A549 treated with Mapracorat at 1 μM for 4 hours (cell line): ENCODE measurements at places on chromosomes 6 and 20. TPM values are rescaled to one million over a fixed set of nuclear protein-coding genes. Genes with fewer than 3 reads are reported as not detected.

PPP1R14C gene
- total RNA-seq, result 1.7 to 3.2 TPM (median 2.4 TPM) in 5 replicates

SLC17A3 gene
- 0.82 to 1.1 TPM (median 0.93 TPM) in 5 replicates for total RNA-seq

ATG5 gene
- total RNA-seq, result 20.9 to 26.0 TPM (median 23.1 TPM) in 5 replicates

CST5 gene
- total RNA-seq, result not detected in 5 replicates
